ENCODE measurements at places on chromosomes 4 and X. TPM values are rescaled to one million over a fixed set of nuclear protein-coding genes. Genes with fewer than 3 reads are reported as not detected.
A peak's percentile ranks its signal among the peaks of the same experiment; 100 is the strongest.

DNA sequence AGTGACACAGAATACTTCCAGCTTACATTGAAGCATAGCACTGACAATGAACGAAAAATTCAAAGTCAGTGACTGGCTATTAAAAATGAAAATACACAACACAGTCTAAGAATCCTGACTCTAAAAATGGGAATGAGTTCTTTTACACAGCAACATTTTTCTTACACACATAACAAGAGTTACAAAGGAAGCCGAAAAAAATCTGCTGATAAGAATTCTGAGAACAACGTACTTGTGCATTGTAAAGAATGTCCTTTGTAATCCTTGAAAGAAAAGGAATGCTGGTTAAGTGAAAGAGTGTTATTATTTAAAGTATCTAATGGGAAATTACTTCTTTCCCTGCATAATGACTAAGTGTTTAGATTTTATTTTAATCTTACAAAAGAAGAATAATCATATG, 199.4 kb downstream of the PRDM5 start:
- DNase-seq = no peak

Gene ZNF157
- 0.08 TPM for total RNA-seq

Gene CXCL11
- total RNA-seq = not detected

DNA sequence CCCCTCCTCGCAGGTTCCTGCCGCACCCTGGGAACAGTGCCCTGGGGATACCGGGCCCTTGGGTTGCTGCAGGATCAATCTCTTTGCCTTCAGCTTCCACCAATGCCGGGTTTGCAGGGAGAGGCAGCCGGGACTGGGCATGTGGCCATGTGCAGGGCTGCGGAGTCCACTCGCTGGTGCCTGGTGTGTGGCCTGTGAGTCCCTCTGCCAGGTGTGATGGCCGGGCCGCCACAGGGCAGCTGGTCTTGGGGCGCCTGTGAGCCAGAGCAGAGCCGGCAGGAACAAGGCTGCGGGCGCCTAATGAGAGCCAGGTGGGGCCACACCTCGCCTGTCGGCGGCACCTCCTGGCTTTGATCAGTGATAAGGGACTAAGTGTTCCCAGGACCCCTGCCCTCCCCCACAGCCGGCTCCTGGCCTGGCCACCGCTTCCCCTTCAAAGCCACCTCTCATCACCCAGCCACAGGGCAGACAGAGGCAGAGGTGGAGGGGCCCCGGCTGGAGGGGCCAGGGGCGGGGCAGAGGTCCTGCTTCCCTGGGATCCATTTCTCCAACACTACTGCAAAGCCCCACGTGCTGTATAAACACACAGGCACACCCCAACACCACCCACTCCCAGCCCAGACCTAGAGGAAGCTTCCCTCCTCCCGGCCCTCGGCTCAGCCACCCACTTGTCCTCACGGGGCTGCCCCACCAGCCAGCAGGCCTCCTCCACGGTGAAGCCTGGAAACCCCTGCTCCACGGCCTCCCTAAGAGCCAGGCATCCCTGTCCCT, 132.7 kb downstream of the CPZ start:
- peak; percentile 2 for DNase-seq

Gene C4orf51
- total RNA-seq = not detected

DNA sequence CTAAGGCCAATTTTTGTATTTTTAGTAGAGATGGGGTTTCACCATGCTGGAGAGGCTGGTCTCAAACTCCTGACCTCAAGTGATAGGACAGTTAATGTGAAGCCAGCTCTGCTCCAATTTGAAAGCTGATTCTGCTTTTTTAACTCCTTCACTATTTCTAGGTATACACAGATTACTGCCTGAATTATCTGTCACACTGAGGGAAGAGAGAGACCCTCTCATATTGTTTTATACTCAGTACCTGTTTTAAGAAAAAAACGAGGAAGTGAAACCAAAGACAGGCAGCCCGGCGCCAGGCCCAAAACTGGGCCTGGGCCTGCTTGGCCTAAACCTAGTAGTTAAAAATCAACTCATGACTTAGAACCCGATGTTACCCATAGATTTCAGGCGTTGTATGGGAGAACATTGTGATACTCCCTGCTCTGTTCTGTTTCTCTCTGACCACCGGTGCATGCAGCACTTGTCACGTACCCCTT, 1601.5 kb upstream of the PCDH10 start:
- no peak for DNase-seq

GRCh38 chrX:37453821-37454220, 104.7 kb downstream of the PRRG1 start:
- DNase-seq = no peak

Gene CSAG3
- not detected for total RNA-seq

Gene DUSP9
- total RNA-seq = not detected

DNA sequence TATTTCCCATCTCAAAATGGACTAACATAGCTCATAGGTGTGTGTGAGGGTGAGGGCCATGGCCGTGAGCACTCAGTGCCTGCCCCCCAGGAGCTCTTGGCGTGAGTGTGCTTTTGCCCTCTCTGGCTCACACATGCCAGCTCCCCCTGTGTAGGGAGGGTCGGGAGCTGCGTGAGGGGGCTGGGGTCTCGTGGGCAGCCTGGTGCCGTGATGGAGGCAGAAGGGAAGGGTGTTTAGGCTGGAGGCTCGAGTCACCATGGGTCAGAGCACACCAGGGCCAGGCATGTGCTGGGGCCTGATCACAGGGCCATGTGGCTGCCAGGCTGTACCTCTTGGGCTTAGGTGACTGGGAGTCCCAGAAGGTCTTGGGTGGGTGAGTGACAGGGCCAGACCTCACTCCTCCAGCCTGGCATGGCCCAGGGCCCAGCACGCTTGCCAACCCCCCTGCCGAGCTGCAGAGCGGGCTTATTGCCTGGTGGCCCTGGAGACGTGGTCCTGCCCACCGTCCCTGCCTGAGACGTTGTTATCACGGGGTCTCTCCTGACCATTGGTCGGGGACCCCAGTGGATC, 44.0 kb downstream of the ADRA2C start:
- DNase-seq = no peak

GRCh38 chr4:25865586-25865985, 2.8 kb upstream of the SEL1L3 start:
- no peak for DNase-seq

Gene SOWAHB
- 0.05 TPM for total RNA-seq

- DNase-seq = peak; percentile 57
Observed at GRCh38 chrX:101759000-101759399, 99.3 kb upstream of the ARMCX2 start.

Gene ASMT
- not detected for total RNA-seq

DNA sequence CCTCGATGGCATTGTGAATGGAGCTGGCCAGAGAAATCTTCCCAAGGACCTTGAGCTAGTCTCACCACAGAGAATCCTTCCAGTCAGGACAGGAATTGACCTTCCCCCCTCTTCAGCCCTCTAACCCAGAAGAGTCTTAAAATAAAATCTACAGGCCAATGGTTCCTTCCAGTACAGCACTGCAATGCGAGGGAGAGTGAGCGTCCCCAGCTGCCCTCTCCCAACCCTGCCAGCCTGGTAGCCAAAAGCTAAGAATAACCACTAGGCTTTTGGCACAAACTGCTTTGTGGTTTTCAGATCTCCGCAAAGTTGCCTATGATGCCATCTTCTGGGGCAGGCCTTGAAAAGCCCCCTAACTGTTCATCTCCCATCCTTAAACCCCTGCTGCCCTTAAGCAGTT, 175.1 kb downstream of the AR start:
- DNase-seq = peak; percentile 90

Gene AWAT2
- total RNA-seq = not detected

DNA sequence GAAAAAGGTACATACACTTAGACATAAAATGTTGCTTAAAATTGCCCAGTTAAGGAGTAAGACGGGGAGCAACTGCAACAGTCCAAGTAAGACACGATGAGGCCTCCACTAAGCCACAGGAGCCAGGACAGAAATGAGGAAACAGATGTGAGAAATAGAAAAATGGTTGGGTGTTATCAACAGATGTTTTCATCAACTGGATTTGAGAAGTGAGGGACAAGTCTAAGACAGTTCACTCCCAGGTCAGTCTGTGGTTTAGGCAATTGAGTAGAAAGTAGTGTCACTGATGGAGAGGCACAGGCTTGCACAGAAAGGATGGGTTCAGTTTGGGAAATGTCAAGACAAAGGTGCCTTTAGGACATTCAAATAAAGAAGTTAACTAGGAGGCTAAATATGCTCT, 23.5 kb upstream of the PHF8 start:
- no peak for DNase-seq

- no peak for DNase-seq
Observed at GRCh38 chr4:111946800-111947199, 198.5 kb upstream of the FAM241A start.

Gene FABP2
- not detected for total RNA-seq

DNA sequence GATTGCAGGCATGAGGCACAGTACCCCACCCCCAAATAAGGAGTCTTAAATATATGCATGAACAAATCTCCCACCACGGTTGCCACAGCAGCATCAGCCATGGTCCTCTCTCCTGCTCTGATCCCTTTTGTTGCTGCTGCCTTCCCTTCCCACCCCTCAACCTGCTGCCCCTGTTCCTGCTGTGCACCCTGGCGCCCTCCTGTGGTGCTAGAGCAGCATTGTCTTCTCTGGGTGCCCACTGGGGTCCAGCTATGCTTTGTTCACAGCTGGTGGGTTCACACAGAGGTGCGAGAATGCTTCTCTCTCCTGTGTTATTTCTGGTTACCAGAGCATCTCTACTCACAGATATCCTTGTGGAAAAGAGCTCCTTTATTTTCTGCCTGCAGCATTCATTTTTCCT, 116.2 kb downstream of the GATB start:
- DNase-seq = peak; percentile 11

GRCh38 chr4:91298156-91298700, 1005.5 kb upstream of the GRID2 start:
- DNase-seq = peak; percentile 5

Gene CTAG1B
- not detected for total RNA-seq

Gene FAM184B
- total RNA-seq = not detected

DNA sequence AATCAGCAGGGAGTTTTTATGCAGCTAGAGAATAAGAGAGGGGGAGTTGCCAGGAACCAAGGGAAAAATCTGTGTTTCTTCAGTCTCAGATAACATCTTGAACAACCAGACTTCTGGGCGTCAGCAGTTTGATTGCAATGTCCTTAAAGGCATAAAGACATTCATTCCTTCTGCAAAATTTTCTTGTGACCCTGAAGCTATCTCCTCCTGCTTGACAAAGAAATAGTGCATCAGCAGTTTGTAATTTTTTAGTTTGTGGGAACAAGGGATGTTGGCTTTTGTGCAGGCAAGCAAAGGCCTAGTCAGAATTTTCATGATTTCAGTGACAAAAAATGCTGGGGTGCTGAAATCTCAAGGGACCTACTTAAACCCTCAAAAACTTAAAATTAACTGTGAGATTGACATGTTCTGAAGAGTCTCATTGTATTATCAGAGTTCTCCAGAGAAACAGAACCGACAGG, 125.8 kb upstream of the UNC5C start:
- DNase-seq = no peak

DNA sequence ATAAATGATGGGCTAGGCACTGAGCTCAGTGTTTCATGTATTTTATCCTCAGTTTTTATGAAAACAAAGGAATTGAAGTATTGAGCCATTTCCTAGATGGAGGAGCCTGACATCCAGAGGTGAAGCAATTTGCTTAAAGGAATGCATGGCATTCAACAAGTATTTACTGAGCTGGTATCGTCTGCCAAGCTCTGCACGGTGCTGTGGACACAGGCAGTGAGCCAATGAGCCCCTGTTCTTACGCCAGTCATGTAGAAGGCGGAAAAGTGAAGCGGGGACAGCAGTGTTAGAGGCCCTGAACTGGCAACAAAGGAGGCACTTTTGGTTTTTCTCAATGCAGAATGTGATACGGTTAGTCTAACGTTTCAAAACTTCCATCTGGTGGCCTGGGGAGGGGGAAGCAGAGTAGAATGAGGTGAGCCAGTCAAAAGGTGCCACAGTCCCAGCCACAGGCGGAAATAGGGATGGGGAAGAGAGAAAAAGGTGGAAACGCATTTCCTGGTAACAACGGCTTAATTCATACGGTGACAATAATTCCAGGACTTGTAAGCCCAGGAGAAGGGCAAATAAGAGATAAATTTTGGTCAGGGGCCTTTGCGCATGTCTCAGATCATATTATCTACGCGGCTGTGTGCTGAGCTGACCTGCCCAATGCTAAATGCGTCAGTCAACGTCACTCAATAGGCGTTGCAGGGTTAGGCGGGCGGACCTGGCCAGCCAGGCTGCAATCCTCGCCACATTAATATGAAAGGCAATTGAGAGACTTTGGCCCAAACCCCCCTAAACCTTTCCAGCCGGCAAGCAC, 133.9 kb downstream of the AFAP1 start:
- DNase-seq = peak; percentile 55

DNA sequence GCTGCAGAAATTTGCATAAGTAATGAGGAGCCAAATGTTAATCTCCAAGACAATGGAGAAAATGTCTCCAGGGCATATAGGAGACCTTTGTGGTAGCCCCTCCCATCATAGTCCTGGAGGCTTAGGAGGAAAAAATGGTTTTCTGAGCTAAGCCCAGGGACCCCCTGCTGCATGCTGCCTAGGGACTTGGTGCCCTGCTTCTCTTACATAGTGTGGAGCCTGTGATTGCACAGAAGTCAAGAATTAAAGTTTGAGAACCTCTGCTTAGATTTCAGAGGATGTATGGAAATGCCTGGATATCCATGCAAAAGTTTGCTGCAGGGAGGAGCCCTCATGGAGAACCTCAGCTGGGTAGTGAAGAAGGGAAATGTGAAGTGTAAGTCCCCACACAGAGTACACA, 379.4 kb upstream of the TACR3 start:
- DNase-seq = no peak

GRCh38 chr4:110415478-110415877, 60.5 kb upstream of the ENPEP start:
- no peak for DNase-seq

DNA sequence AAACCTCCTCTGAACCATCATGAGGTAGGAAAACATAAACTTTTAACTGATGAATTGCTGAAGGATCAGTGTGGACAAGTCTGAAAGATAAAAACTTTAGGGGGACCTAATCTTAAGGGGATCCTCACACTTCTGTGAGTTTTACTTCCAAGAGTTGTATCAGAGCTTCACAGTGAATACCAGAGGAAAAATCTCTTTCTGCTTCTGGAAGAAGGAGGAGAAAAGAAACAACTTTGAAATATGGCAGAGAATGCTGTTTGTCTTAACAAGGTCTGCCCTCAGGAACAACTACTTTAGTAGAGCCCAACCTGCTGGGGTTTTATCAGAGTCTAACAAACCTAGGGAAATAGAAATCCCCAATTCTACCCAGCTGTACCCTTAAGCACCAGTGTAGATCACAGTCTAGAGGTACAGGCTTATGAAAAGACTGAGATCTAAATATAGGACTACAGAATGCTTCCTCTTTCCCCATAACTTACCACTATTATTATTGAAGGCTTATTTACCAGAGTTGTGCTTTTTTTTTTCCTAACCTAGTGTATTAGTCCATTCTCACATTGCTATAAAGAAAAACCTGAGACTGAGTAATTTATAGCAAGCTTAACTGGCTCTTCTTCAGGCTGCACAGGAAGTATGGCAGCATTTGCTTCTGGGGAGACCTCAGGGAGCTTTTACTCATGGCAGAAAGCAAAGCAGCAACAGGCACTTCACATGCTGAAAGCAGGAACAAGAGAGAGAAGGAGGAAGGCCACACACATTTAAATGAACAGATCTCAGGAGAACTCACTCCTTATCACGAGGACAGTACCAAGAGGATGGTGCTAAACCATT, 167.9 kb downstream of the CAMK2D start:
- DNase-seq = no peak

GRCh38 chr4:5782829-5783476, 72.0 kb downstream of the EVC start:
- no peak for DNase-seq

Gene CACNA1F
- total RNA-seq = not detected

Gene SLC4A4
- total RNA-seq = 13.3 TPM
